ENCODE measurements at places on chromosomes 2 and 18. TPM values are rescaled to one million over a fixed set of nuclear protein-coding genes. Genes with fewer than 3 reads are reported as not detected.

Gene GNAL
- 17.5 TPM for total RNA-seq

Gene UGP2
- total RNA-seq: 132 TPM

Gene IL1R2
- total RNA-seq: 1.0 TPM

Gene DNER
- total RNA-seq: 83.2 TPM

Gene AOX1
- total RNA-seq: 5.7 TPM

Gene GAD1
- total RNA-seq: 25.1 TPM

Gene MATN3
- total RNA-seq: 0.93 TPM

Gene SLC9A4
- total RNA-seq: 0.55 TPM

All from camera-type eye (tissue), 1 donor.